ENCODE measurements at places on chromosomes 11 and 22. TPM values are rescaled to one million over a fixed set of nuclear protein-coding genes. Genes with fewer than 3 reads are reported as not detected.

GRCh38 chr11:123451183-123451781 is 21.2 kb downstream of the GRAMD1B start:
- DNase-seq: peak; percentile 30

GRCh38 chr22:29482726-29483125 is 2.7 kb downstream of the NEFH start:
- DNase-seq: no peak

OTOG gene
- total RNA-seq: not detected

INPP5J gene
- total RNA-seq: 0.17 TPM

DNA sequence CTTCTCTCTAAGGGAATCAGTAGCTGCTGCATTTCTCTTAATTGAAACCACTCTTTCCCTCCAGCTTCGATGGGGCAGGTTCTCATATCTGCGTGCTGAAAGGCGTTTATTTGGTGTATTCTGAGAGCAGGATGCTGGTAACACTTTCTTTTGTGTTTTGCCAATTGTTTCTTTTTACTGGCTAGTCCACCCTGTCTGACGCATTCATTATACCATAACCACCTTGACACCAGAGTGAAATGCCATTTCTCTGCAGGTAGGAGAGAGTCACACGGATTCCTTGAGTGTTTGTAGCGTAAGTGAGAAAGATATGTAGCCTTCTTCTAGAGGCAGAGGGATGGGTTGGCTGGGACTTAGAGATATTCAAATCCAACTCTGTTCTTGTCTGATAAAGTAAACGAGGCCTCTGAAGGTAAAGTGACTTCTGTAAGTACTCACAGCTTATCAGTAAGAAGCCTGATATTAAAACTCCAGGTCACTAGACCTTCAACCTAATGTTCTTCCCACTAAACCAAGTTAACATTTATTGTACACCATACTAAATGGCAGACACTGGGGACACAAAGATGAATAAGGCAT is 21.4 kb downstream of the CD44 start:
- peak; percentile 59 for DNase-seq

GSTP1 gene
- total RNA-seq: 403 TPM

TMEM86A gene
- 0.15 TPM for total RNA-seq

GRCh38 chr11:70933981-70934583 is 318.3 kb downstream of the SHANK2 start:
- no peak for DNase-seq

DNA sequence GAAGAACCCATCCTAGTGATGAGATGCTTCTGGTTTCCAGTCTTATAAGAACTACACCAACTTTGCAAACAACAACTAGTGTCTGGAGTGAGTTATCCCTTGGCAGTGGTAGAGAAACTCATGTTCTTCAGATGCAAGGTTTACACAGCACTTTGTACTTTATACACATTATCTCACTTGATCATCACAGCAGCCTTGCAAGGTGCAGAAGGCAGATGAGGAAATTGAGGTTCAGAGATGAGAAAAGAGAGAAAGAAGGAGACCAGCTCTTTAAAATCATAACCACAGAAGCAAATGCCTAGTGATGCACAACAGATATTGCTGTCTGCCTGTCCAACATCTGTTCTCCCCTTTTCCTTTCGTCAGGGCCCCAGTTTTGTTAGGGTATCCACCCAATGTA is 16.7 kb upstream of the CD44 start:
- peak; percentile 18 for DNase-seq

ATXN10 gene
- 79.8 TPM for total RNA-seq

FBXO7 gene
- total RNA-seq: 65.9 TPM

CASP5 gene
- total RNA-seq: not detected
